ENCODE measurements at places on chromosomes 1 and 21.

DNA sequence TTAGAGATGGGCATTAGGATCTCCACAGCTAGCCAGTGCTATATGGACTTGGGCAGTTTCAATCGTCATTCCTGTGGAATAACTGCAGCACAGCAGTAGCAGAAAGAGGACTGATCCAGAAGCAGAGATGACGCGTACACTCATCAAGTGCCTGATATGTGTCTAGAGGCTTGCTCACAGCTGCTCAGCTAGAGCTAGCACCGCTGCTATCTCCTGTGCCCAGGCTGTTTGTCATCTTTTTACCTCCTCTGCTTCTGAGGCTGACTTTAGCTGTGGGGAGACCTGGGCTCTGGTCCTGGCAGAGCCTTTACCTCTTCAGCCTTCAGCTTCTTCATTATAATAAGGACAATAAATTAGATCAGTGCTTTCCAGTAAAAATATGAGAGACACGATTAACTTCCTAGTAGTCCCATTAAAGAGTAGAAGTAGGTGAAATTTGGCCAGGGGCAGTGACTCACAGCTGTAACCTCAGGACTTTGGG is 5.3 kb downstream of the TENT5C start:
- DNase-seq = no peak

- no peak for DNase-seq
These were observed 500.3 kb upstream of the C1orf87 start for GRCh38 chr1:60573726-60574409.

- no peak for DNase-seq
These were observed 281.1 kb downstream of the MRPL39 start for GRCh38 chr21:25326181-25326580.

- DNase-seq = no peak
These were observed 2.7 kb downstream of the RPRD2 start for GRCh38 chr1:150366416-150367296.

DNA sequence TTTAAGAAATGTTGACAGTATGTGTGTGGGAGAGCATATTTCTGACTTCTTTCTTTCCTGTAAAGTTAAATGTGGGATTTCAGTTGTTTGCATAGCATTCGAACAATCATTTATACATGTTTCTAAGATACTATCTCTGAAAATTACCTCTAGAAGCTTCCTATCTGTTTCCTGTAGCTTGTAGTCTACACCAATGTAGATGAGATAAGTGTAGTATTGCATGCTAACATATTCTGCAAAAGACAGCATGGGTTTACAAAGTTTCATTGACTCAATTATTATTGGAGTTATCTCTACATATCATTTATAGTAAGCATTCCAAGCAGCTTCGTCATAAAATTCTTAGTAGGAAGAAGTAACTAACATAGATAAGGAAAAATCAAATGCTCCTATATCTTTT is 98.9 kb upstream of the DPYD start:
- no peak for DNase-seq

GRCh38 chr1:221840511-221841243 is 98.8 kb upstream of the DUSP10 start:
- no peak for DNase-seq

GRCh38 chr21:26912466-26912865 is 54.4 kb downstream of the ADAMTS5 start:
- DNase-seq = no peak

All from NCI-H345 (cell line).